ENCODE measurements at places on chromosomes 3 and 15.

GRCh38 chr3:99859825-99860224 lies 42.2 kb downstream of the CMSS1 start:
- no peak for DNase-seq

DNA sequence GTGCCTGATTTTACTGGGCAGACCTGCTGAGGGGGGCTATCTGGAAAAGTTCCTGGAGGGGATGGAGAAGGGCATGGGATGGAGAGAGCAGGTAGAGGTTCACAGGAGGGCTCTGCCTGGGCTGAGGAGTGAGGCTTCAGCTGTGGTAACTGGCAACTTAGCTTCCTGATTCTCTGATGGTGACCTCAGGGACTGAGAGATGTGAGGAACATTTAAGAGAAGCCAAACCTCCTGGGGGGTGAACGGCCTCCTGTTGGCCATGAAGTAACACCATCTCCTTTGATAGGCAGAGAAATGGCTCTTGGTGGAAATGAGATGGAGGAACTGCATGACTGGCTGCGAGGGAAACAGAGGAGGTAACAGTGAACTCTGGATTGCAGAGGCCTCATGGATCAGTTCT lies 97.3 kb upstream of the ROPN1 start:
- no peak for DNase-seq

- no peak for DNase-seq
Observed at GRCh38 chr3:166721466-166721865, 658.6 kb downstream of the ZBBX start.

- DNase-seq: no peak
Observed at GRCh38 chr3:189275182-189275581, 103.4 kb downstream of the TPRG1 start.

DNA sequence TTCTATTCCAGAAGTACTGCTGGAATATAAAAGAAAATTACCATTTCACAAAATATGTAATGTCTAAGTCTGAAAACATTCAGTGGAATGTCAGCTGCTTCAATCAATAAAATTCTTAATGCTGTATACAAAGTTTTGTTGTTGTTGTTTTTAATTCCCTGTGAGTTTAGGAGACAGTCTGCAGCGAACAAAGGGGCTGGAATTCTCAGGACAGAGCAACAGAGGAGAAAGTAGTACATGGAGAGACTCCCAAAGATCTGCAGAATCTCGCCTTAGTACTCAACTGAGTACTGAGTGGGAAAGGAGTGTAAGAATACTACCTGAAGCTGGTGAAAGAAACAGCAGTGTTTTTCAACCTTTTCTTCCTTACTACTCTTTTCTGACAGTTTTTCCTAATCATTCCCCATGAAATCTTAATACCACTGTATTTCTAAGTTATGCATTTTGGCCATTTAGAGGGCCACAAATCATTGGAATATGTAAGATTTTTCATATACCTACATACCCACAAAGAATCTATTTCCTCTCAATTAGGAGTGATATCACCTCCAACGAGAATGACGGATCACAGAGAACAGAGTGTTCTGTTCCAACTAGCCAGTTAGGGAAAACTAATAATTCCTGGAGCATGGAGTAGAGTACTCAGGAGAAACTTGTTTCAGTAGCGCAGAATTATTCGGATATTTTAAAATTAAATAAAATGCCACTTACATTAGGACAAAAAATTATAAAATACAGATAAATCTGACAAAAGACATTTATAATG lies 16.0 kb downstream of the ANKRD28 start:
- DNase-seq: no peak

GRCh38 chr3:9727743-9728142 lies 3.8 kb upstream of the BRPF1 start:
- DNase-seq: no peak

DNA sequence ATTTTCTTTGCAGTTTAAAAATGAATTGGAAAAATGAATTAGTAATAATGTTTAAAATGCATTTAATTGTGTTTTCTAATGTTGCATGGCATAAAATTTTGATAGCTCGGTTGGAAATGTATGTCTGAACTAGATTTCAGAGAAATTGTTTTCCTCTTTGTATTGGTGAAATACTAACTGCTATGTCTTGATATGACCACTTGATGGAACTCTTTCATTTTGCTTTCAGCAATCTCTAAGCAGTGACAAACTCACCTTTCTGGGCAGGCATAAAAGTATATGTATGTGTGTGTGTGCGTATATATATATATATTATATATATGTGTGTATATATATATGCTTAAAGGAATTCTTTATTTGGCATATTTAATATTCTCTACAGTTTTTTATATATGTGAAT lies 239.3 kb upstream of the ZNF717 start:
- no peak for DNase-seq

- no peak for DNase-seq
Observed at GRCh38 chr3:56459719-56460118, 8.5 kb downstream of the ERC2 start.

Data from NCI-H460 (cell line).